ENCODE measurements at places on chromosomes 11 and 22. TPM values are rescaled to one million over a fixed set of nuclear protein-coding genes. Genes with fewer than 3 reads are reported as not detected.

Gene MMP12
- total RNA-seq, result 0.59 TPM

Gene KDELR3
- total RNA-seq, result 88.6 TPM

Gene UPB1
- total RNA-seq, result not detected

Gene TMEM123
- total RNA-seq, result 99.5 TPM

Gene KRTAP5-11
- not detected for total RNA-seq

Gene TBX10
- total RNA-seq, result not detected

Gene CEND1
- total RNA-seq, result 2.2 TPM

Gene DSCAML1
- total RNA-seq, result not detected

Gene BRSK2
- not detected for total RNA-seq

Gene LSP1
- total RNA-seq, result 131 TPM

Gene IGF2
- total RNA-seq, result 0.59 TPM

Gene CRYBB2
- not detected for total RNA-seq

Gene PPM1F
- 41.1 TPM for total RNA-seq

Gene TEX12
- 0.20 TPM for total RNA-seq

Gene CD3G
- total RNA-seq, result not detected

Gene CALCB
- not detected for total RNA-seq

Gene VWA5A
- total RNA-seq, result 4.7 TPM

Gene YIF1A
- total RNA-seq, result 167 TPM

Gene DYNC2H1
- 74.2 TPM for total RNA-seq

Gene SLC22A6
- total RNA-seq, result not detected

Gene PANX2
- 0.37 TPM for total RNA-seq

Gene JHY
- 0.39 TPM for total RNA-seq

Gene MAJIN
- not detected for total RNA-seq

Gene BCR
- 39.3 TPM for total RNA-seq

Gene KDM2A
- 47.9 TPM for total RNA-seq

Gene MRGPRE
- total RNA-seq, result 0.73 TPM

Measured in subcutaneous preadipocyte (primary cell).